ENCODE measurements at places on chromosomes 2 and 18.

DNA sequence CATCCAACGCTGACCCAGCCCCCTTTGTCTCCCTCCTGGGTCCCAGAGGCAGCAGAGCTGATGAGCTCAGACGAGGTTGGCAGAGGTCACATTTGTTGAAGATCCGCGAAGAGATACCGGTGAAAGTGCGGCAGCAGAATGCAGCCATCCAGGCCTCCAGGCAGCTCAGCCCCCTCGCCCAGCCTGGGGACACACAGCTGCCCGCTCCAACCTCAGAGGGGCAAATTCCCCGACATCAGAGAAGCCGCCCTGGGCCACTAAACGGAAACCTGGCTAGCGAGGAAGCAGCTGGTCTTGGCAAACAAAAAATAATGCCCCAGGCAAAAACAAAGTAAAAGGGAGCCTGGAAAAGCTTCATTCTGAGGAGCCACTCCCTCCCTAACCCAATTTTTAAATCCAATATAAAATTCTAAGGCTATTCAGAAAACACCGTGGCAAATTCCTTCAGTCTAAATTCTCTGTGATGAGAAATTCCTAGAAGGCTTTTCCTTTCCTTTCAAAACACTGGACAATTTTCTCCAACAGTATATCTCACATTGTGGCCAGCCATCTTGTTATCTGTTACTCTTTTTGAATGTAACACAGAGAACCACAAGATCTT lies 262.4 kb downstream of the SS18 start:
- no peak for DNase-seq

- DNase-seq = no peak
Observed at GRCh38 chr2:190511104-190511503, 23.4 kb downstream of the NEMP2 start.

- no peak for DNase-seq
Observed at GRCh38 chr2:205800773-205801172, 118.5 kb downstream of the NRP2 start.

DNA sequence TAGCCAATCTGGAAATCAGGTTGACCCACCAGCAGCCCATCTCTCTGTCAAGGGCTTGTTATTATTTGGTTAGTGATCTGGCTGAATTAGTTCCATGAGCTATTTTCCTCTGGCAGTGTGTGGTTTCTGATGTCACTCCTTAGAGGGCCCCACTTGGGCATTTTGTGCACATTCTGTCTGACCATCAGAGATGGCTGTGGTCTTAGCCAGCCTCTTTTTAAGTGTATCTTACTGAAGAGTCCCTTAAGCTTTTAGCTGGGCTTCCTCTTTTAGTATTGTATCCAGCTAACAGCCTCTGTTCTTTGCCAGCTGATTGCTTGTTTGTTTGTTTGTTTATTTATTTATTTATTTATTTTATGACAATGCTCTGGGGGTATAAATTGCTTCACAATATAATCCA lies 951.1 kb upstream of the CNTNAP5 start:
- DNase-seq = no peak

DNA sequence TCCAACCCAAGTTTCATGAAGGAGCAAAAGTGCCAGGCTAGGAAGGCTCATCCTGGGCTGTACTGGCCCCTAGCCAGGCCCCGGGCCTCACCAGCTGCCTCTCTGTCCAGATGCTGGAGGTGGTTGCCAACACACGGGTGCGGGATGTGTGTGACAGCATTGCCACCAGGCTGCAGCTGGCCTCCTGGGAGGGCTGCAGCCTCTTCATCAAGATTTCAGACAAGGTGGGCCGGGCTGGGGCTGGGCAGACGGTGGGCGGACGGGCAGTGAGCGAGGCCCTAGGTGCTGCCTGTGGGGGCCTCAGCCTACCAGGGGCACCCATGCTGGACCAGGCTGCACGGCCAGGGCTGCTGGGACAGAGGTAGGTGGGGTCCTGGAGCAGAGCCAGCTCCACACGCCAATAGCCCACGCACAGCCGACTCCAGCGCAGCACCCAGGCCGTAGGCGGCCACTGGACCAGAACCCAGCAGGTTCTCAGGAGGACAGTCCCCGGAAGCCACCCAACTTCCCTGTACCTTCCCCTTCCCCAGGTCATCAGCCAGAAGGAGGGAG lies 11.8 kb upstream of the GPR17 start:
- no peak for DNase-seq

- no peak for DNase-seq
Observed at GRCh38 chr2:235999011-235999410, 169.2 kb downstream of the GBX2 start.

DNA sequence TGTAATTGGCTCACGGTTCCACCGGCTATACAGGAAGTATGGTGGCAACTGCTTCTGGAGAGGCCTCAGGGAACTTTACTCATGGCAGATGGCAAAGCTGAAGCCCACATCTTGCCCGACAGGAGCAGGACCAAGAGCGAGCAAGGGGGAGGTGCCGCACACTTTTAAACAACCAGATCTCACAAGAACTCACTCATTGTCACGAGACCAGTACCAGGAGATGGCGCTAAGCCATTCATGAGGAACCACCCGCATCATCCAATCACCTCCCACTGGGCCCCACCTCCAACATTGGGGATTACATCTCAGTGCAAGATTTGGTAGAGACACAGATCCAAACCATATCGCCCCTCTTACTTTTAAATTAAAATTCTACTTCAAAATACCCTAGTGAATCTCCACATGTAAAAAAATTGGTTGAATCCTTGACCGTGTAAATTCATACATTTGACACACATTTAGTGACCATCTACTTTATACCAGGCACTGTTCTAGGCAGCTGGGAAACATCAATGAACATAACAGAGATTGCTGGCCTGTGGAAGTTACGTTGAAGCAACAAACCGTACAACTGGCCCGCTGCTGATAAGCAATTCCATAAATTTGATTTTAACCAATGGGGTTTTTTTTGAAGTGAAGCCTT lies 87.6 kb downstream of the ALPK2 start:
- DNase-seq = no peak

DNA sequence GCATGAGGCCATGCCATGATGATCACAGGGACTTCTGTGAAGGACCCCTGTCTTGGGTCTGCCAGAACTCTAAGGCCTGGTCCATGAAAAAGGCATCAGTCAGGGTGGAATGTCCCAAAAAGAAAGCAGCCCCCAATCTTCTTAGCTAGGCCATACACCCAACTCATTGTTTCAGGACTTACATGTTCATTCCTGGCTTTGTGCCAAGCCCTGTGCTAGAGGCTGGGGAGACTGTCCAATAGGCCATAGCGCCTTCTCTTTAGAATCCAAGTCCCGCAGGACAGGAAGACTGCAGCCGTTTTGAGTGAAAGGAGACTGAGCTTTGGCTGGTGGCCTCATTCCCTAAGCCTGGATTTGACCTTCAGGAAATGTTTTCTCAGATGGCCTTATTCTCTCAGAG lies 247.3 kb downstream of the PRKCE start:
- DNase-seq = no peak

- no peak for DNase-seq
Observed at GRCh38 chr2:137168552-137168951, 403.2 kb downstream of the THSD7B start.

GRCh38 chr2:67340133-67341011 lies 56.8 kb upstream of the ETAA1 start:
- no peak for DNase-seq

- DNase-seq = no peak
Observed at GRCh38 chr2:15840148-15840547, 100.2 kb upstream of the MYCN start.

DNA sequence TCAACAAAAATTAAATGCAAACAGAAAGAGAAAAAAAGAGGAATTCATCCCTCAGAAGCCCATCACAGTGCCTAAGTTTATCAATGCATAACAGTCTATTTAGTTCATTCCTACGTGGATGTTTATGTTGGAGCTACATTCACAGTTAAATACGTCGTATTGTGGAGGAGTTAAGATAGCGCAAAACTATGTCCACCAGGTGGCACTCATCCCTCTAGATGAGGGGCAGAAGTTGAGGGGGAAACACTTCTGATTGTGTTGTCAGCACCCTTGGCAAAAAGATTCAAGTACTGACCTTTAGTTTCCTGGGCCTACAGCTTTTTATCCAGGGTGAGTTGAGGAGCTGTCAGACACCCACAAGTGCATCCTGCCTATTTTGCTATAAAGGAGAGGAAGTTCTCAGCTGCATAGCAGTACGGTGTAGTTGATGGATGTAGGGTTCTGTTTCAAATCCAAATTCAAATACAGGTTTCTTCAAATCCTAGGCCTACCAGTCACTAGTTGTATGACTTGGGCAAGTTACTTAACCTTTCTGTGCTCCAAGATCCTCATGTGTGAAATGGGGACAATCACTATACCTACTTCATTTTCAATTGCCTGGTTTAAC lies 26.8 kb upstream of the MYO1B start:
- DNase-seq = no peak

DNA sequence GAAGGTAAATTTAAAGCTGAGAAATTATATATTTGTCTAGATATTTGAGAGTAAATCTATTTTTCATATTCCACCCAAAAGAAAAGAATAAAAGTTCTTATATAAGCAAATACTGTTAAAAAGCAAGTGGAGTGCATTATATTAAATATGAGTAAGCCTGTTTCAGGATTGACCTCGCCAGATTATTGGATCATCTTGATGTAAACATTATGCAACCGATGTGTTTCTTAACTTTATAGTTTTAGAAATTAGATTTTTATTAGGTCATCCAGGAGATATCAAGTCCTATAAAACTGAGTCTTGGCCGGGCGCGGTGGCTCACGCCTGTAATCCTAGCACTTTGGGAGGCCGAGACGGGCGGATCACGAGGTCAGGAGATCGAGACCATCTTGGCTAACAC lies 100.3 kb upstream of the MSTN start:
- DNase-seq = no peak

- DNase-seq = no peak
Observed at GRCh38 chr2:61774351-61774750, 79.5 kb downstream of the FAM161A start.

DNA sequence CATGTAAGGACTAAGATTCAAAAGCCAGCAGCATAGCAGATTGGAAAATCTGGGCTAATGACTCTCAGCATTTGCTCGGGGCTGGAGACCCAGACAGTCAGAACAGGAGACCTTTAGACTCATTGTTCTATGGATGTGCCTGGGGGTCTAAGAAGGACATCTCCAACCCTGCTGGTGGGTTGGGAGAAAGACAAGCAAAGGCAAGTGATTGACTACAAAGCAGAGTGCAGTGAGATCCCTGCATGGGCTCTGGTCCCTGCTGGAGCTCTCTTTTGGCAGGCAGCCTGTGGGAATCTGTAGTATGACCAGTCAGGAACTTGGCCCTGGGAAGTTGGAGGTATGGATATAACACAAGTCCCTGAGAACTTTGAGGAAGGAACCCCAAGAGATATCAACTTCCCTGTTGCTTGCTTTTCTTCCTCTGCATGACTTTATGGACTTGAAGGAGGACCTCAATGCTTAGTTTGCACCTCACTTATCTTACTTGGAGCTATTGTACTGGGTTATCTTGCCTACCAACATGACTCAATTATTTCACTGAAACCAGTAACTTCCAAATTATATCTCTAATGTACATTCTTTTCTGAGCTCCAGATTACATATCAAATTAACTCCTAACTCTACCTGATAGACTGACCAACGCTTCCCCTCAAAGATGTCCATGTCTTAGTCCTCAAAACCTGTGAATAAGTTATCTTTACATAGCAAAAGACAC lies 236.0 kb downstream of the CYRIA start:
- DNase-seq = no peak

DNA sequence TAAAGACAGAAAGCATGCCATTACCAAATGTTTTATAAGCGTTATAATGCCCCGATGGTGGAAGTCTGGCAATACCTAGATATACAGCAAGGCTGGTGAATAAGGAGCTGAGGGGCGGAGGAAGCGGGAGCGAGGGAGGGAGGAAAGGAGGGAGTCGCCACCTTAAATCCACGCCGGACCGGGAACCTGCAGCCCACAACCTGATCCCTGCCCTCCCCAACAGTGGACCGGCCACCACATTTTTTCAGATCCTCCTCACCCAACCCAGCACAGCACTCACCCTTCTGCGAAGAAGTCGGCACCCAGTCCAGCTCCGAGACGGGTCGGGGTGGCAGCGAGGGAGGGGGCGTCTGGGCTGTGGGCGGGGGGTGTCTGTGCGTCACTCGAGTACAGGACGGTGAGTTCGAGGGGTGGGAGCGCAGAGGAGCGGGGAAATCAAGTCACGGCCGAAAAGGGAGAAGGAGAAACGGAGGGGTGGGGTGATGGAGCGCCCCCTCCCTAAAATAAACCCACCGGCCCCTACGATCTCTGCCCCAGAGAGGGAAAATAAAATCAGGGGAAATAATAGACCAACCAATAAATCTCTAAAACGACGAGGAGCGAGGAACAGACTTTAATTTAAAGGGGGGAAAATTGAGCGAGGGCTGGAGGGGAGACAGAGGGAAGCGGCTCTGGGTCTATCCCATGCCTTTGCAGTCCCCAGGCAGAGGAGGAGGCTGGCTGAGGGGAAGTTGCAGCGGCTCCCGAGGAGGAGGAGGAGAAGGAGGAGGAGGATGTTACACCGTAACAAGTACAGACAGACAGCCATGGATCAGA lies 96.5 kb upstream of the SERTAD2 start:
- DNase-seq = peak; percentile 6

DNA sequence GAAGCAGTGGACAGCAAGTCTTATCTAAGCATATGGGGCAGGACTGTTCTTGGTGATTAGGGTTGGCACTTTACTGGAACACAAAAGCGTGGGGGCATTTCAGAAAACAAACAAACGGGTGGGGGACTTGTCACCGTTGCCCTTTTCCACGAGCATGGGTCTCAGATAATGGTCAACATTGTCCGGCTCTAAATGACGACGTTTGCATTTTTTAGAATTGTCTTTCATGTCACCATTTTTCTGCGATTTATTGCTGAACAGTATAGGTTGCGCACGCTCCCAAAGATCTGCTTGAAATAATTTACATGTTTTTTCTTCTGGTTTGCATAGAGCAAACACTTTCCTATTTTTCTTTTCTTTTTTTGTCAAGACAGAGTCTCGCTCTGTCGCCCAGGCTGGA lies 46.6 kb upstream of the TBC1D8 start:
- DNase-seq = no peak

GRCh38 chr18:21897811-21898210 lies 157.2 kb downstream of the MIB1 start:
- no peak for DNase-seq

DNA sequence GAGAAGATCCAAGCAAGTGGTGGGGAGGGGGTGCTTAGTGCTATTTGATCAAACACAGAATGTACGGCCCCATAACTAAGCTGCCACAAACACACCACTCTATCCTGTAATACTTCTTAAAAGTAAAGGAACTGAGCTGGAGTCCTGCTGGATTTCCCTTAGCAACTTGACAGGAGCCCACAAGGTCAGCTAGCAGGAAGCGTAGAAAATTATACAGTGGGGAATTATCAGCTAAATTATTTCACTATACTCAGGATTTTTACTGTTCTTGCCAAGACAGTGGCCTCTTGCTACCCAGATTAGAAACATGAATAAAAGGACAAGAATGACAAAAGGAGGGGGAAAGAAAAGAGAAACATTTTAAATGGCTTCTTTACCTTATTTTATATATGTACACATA lies 217.1 kb downstream of the ZNF521 start:
- DNase-seq = no peak

Measured in stimulated activated CD8-positive, alpha-beta memory T cell treated with anti-CD3 and anti-CD28 coated beads, Interleukin-15, amount 100 ng/mL, for 24 hours (primary cell).